NCI-H2081 treated with DMSO at 0.1 percent for 48 hours (cell line): ENCODE measurements at places on chromosomes 12 and 14.

DNA sequence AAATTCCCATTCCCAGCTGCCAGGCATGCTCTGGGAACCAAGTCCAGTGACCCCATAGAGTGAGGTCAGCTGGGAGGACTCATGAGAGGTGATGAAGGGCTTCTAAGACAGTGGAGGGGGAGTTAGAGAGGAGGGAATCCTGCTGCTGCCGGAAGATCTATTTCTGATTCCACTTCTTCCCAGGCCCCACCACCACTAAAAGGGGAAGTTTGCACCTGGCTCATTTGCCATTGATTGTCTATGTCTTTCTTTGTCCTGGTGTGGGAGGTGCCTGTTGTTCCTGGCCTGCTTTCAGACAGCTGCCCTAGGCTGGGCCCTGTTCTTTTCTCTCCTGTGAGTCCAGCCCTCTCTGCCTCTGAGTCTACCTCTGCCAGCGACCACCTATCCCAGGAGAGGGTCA lies 3.0 kb upstream of the KRT6A start:
- no peak for DNase-seq

DNA sequence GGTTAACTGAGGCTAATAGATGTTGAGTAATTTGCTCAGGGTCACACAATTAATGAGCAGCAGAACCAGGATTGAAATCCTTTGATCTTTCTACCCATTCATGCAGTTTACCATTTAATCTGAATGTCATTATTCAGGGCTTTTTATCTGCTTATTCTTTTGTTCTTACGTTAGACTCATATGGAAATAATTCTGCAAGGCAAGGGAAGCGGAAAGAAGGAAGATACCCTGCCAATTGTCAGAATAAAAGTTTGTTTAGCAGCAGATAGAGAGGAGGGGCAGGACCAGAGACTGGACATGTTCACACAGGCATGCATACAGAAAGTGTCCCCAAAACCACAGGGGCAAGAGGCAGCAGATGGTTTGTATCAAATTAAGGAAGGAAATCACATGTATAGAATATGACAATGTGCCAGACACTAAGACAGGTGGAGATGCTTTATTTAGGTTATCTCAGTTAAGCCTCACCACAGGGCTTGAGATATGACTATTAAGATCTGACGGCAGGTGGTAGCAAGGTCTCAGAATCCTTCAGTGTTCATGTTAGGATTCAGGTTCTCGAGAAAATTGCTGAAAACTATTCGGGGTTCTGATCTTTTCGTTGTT lies 29.8 kb downstream of the BRMS1L start:
- no peak for DNase-seq

- DNase-seq, result no peak
Observed at GRCh38 chr14:49975799-49976198, 82.9 kb downstream of the ARF6 start.

DNA sequence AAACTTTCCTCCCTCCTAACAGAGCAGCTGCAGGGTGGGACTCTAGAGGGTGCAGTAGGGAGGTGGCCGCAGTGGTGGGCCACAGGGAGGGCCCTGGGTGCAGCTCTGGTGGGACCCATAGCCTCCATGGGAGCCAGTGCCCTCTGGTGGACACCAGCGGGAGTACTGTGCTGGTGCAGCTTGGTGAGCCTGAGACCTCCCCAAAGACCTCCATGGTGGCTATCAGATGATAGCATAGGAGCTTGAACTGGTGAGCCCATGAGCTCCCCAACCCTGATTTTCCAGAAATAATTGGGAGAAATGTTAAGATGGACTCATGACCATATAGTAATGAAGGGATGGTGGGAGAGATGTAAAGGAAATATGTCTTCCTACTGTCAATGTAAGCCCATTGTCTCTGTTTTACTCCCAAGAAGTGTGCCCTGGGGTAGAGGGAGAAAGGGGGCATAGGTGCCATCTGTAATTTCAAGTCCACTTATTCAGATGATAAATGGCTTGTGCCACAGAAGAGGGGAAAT lies 98.7 kb downstream of the GAS2L3 start:
- DNase-seq, result no peak

- DNase-seq, result no peak
Observed at GRCh38 chr12:110661337-110661972, 27.5 kb downstream of the HVCN1 start.

DNA sequence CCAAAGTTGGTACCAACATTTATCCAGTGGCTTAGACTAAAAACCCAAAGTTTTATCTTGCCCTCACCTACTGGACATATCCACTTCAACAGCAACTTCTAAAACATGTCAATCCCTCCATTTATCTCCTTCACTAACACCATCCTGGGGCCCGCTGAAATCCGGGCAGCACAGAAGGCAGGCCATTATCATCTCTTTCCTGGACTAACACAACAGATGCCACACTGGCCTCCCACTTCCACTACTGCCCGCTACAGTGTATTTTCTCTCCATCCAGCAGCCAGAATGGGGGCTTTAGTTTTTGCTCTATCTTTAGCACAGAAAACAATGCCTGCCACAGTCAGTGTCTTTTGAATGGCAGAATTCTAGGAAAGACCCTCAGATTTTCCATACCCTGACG lies 15.6 kb downstream of the ZFHX2 start:
- DNase-seq, result no peak

DNA sequence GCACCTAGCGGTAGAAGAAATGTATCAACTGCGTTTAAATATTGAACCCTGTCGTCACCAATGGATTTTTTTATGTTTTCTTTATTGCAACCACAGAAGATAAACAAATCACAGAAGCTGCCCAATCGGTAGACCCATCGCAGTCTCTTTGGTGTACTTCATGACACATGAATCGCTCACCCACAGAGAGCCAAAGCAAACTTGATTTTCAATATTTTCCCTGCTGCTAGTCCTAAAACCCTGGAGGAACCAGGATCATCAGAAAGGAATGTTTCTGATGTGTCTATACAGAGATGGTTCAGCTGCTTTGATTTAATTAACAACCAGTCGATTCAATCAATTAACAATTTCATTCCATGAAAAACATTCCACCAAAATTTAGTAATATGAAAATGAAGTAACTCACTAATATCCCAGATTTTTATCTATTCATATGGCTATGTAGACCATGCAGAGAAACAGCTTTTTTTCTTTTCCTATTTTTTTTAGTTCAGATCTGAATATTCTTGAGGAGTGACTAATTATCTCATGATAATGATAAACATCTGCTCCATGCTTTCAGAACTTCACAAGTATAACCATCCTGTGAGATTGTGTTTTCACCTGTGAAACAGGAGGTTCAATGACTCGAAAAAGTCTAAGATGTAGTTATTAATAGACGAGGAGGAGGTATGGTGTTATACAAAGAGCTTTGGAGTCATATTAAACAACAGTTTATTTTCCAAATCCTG lies 46.1 kb downstream of the DIO2 start:
- no peak for DNase-seq
